ENCODE measurements at places on chromosomes 6 and 20.

DNA sequence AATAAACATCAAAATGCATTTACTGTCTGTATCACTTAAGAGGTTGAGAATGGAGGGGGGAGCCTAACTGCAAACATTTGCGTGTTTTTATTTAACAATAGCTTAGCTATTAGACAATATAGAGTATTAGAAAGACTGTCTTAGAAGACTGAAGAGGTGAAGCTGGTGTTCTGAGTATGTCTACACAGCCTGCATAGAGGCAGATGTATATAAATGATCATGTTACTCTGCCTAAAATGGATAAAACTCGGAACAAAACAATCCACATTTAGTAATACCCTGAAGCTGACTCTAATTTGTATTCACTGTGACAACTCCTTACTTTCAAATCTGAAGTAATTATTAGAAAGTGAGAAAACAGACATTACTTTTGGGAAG is 181.9 kb downstream of the GMPR start:
- no peak for DNase-seq

GRCh38 chr6:3625980-3626563 is 125.4 kb downstream of the PXDC1 start:
- no peak for DNase-seq

DNA sequence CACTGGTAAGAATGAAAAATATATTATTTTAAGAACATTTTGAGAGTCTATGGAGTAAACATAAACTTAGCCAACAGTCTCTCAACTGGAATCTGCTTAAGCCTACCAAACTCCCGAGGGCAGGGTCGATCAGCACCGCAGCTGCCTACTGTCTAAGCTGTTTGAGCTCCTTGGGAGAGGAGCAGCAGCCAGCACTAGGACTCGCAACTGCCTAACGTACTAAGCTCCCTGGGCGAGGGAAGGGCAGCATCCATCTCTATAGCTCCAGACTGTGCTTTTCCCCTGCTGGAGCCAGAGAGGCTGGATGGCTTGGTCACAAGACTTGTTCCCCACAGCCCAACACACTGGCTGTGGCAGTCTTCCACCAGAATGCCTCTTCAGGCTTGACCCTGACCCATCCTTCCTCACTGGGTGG is 96.4 kb downstream of the MOXD1 start:
- DNase-seq: no peak

- DNase-seq: no peak
Measured at GRCh38 chr6:113486199-113486598, 370.9 kb upstream of the MARCKS start.

DNA sequence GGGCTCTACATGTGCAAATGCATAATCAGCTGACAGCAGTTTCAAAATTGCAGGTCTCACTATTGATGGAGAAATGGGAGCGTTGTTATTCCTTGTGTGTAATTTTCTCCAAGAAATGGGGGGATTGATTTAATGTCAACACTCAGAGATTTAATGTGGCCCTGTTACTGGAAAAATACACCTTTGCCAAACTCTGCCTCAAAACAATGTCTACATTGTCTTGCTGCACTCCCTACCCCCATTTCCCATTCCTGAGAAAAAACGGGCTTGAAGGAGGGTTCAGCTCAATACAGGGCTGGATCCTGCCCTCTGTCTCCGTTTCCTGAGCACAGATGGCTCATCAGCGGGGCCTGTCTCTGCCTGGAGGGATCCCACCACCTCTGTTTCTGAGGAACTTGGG is 18.4 kb downstream of the EDN3 start:
- no peak for DNase-seq

DNA sequence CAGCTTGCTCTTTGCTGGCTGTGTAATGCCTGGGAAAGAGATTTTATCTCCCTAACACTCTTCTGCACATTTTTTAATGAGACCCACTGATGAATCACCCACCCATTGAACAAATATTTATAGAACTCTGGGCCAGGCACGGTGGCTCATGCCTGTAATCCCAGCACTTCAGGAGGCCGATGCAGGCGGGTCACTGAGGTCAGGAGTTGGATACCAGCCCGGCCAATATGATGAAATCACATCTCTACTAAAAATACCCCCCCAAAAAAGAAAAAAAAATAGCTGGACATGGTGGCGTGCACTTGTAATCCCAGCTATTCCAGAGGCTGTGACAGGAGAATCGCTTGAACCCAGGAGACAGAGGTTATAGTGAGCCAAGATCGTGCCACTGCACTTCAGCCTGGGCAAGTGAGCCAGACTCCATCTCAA is 82.1 kb upstream of the SIRPA start:
- peak; percentile 90 for DNase-seq

DNA sequence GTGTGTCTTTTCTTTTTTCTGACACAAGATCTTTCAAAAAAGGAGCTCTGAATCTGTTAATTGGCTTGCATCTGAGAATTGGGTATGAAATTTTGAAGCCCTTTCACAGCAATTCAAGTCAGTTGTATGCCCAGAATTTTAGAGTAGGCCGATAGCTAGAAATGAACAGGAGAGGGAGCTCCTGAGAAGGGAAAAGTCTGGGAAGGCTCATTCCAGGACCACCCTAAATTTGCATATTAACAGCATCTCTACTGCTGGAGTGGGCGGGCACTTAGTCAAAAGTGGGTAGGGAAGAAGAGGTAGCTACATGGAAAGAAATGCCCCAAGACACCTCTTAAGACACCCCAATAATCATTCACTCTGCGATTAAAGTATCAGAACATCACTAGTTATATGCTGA is 928.3 kb downstream of the TBC1D32 start:
- DNase-seq: no peak

DNA sequence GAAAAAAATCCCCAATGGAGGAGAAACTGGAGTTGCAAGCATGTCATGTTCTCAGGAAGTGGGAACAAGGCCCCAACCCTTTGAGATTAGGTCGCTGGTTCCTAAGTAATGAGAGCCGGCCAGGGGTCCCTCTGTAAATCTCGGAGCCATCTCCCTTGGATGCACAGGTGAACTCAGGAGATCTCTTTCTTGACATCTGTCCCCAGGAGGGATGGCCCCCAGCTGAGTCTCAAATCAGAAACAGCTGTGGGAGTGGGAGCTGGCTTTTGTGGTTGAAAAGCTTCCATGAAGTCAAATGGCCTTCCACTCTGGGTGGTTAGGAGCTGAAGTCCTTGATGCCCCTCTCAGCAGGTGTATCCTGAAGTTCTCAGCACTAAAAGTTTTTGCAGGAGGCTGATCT is 257.1 kb downstream of the BMP7 start:
- no peak for DNase-seq

DNA sequence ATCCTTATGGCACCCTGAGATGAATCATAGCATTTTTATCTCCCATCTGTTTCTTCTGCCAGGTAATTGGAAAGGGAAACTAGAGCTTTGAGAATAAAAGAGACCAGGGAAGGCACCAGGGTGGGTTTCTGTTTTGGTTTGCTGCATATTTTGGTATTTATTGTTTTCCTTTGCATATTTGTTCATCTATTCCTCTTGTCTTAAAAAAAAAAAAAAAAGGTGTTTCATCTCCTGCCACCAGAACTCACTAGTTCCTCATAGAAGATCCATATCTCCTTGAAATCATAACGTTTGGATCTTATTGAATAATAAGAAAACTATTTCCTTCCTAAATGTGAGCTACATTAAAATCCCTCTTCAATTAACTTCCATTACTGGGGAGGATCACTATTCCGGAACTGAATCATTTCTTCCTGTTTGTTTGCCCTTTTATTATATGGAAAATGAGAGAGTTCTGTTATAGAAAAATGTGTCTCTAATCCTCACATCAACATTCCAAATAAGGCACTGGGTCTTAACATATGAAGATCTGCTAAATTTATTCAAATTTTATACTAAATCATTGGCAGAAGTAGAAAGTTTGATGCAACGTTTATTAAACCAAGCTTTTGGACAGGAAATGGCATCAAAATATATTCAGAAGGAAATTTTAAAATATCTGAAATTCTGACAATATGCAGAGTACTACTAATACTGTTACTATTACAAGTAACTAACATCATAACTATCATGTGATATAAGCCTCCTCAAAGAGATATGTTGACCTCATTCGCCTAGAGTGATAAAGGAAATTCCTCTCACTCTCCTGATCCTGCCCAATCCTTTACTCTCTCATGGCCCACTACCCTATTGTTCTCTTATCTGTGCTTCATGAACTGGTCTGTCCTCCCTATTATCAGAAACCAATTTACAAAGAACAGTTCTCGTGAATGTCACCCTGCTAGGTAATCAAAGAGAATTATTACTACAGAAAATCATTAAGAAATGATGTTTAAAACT is 229.4 kb upstream of the RSPO3 start:
- no peak for DNase-seq

DNA sequence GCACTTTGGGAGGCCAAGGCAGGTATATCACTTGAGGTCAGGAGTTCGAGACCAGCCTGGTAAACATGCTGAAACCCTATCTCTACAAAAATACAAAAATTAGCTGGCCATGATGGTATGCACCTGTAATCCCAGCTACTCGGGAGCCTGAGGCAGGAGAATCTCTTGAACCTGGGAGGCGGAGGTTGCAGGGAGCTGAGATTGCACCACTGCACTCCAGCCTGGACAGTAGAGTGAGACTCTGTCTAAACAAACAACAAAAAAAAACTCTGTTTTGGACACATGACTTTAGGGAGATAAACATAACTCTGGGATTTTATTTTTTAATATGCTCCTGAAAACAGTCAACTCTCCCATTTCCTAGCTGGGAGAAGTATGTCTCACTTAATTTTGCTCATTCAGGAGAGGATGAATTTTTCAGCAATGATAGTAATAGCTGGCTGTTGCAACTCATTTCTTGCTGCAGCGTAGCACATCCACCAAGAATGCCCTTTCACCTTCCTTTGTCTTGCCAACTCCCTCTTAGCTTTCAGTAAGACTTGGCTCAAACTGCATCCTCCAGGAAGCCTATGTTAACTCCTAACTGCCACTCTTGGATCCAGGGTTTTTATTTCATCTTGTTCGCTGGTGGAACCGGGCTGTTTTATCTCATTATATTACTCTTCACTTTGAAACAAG is 24.3 kb downstream of the TOP1 start:
- peak; percentile 50 for DNase-seq

DNA sequence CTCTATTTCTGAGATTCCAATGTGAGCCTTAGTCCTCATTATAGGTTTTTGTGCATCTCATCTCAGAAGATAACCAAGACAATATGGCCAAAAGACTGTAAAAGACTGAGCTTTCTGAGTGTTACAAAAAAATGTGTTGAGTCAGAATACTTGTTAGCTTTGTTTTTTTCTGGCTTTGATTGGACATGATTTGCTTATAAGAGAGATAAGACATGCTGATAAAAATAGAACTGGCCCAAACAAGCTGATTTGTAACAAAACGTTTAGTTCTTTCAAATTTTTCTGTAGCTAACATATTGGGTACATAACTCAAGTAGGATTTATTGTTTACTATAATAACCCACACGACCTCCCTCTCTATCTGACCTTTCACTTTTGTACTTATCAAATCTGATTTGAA is 32.9 kb downstream of the FILIP1 start:
- DNase-seq: peak; percentile 37

DNA sequence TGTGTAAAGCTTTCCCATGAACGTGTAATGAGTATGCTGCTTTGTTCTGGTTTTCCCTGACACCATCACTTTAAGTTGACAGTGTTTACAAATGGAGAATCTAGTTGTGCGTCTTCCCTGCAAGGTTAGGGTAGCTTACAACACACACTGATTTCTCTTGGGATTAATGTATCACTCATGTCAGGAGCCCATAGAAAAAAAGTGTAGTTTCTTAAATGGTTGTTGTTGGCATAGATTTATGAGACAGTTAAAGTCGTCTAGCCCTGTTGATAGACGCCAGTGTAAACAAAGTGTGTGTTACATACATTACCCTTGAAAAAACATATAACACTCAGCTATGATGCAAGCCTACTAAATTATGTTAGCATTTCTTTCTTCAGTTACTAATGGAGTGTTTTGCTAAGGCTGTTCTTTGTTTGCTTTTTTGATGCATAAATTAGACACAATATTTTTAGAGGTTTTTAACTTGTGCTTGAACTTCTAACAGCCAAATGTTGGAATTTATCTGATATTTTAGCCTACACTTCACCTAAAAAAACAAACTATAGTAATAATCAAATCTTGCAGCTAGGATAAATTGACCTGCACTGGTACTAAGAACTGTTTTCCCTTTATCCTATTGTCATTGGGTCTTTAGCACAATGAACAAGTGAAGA is 88.6 kb downstream of the RNF217 start:
- DNase-seq: peak; percentile 26

DNA sequence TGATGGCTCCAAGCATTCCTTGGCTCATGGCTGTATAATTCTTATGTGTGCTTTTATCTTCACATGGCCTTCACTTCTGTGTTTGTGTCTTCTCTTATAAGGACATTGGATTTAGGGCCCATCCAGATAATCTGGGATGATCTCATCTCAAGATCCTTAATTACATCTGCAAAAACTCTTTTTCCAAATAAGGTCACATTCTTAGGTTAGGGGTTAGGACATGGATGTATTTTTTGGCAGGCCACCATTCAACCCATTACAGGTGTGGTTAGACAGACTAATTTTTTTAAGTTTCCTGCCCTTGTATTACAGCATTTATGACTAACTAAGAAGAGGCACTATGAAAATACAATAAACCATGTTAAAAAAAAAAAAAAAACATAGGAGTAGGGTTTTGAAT is 254.0 kb downstream of the TPBG start:
- DNase-seq: peak; percentile 7

DNA sequence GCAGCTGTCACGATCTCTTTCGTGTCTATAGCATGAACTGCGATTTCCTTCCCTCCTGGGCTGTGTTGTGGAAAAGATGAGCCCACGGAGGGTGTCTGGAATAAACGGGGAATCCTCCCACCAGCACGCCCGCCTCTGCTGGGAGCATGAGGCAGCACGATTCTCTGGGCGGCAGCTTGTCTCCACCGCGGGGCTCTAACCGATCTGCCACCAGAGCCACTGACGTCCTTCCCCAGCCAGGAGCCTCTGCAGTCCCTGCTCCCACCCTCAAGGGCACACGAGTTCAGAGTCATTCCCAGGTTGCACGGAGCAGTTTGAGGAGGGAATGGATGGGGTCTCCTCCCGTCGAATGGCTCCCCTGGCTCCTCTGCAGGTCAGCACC is 197.6 kb downstream of the DLL1 start:
- no peak for DNase-seq

DNA sequence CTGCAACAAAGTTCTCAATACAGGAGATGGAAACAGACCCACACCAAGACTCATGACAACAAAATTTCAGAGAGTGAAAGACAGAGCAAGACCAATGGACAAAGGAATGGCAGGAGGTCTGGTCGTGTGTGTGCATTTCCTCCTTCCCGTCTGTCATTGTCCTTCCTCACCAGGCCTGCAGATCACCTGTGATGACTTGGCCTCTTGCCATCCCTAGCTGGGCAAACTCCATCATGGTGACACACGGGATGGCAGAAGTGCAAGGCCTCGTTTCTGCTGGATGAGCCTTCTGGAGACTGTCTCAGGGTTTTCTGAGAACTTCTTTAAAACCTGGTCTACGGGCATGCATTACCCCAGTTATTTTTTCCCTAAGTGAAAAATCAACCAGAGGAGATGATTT is 49.2 kb downstream of the RPP21 start:
- no peak for DNase-seq

DNA sequence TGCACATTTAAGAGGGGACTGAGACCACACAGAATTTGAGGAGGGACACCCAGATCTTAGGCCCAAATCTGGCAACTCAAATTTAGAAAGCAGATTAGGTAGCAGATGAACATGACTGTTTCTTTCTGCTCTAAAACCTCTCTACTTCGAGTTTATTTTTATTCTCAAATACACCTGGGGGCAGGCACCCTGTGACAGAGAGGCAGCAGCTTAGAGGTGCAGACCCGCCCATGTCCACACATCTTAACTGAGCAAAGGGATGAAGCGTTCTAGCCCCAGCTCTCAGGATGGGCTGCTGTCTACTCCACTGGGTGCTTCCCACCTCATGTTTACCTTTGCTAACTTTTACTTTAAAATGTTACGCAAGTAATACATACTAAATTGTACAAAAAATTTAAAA is 125.0 kb downstream of the SLC23A2 start:
- no peak for DNase-seq

Measured in fibroblast of skin of right biceps (primary cell).